HT1080 (cell line): ENCODE measurements at places on chromosomes 5 and 9. TPM values are rescaled to one million over a fixed set of nuclear protein-coding genes. Genes with fewer than 3 reads are reported as not detected.
A peak's percentile ranks its signal among the peaks of the same experiment; 100 is the strongest.

Gene DPYSL3
- 50.1 and 54.4 TPM in 2 replicates for total RNA-seq

Gene CAMK2A
- not detected in 2 replicates for total RNA-seq

Gene F2RL2
- 2.8 and 4.1 TPM in 2 replicates for total RNA-seq

Gene STC2
- total RNA-seq: 39.2 and 48.6 TPM in 2 replicates

Gene SPATA6L
- total RNA-seq: 0.92 and 1.0 TPM in 2 replicates

Gene RLN1
- not detected in 2 replicates for total RNA-seq

- DNase-seq: peak; percentile 62
These were observed 61.4 kb upstream of the ADRA1B start for GRCh38 chr5:159854916-159855315.

GRCh38 chr9:135822374-135822755 is 85.0 kb downstream of the CAMSAP1 start:
- no peak for DNase-seq

- no peak for DNase-seq
These were observed 21.6 kb downstream of the TJP2 start for GRCh38 chr9:69195668-69196067.

DNA sequence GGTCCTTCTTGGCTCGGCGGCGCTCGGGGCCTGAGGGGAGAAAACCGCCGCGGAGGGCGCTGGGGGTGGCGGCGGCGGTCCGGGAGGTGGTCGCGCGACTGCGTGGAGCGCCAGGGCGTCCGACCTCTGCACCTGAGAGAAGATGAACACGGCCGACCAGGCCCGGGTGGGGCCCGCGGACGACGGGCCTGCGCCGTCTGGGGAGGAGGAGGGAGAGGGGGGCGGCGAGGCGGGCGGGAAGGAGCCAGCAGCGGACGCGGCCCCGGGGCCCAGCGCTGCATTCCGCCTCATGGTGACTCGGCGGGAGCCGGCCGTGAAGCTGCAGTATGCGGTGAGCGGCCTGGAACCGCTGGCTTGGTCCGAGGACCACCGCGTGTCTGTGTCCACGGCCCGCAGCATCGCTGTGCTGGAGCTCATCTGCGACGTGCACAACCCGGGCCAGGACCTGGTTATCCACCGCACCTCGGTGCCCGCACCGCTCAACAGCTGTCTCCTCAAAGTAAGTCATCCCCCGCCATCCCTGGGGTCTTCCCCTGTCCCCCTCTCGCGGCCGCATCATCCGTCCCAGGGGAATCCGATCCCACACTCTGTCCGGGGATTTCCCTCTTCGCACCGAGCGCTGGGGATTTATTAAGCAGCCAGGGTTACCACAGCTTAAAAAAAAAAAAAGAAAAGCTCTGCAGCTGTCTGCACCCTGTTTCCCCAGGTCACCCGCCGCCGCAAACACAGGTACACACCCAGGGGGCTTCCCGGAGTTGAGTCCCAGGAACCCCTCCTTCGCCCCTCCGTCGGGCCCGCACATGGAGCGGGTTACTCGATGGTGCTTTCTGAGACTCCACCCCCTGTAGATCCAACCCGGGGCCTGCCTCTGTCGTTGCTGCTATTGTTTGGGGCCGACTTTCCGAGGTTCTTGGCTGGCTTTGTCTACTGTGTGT is at the start of gene GTF3C4:
TSS of gene GTF3C4 (plus strand) at position 8 of the 935 bp plus-strand sequence. CDS start at position 143, 135 bp downstream.
- peak; percentile 17 for DNase-seq

GRCh38 chr5:159424123-159424522 is 93.8 kb upstream of the IL12B start:
- DNase-seq: no peak

GRCh38 chr5:58999804-59000203 is 416.9 kb downstream of the RAB3C start:
- DNase-seq: peak; percentile 5

GRCh38 chr5:7146886-7147285 is 249.1 kb upstream of the ADCY2 start:
- no peak for DNase-seq

DNA sequence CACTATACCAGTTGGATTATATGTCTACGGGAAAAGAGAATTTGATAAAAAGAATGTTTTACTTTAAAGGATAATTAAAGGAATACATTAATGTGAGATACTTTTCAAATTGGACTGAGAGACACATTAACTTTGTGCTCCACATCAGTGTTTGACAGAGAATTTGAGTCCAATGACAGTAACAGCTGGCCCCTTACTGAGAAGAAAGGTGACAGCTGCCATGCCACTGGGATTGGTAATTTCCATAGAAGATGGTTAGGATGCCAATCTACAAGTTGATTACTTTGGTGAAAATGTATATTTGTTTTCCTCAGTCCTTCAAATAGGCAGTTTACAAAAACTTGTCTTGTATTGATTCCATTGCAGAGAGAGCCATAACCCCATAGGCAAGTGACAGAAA is 578.4 kb downstream of the SLCO4C1 start:
- DNase-seq: no peak

DNA sequence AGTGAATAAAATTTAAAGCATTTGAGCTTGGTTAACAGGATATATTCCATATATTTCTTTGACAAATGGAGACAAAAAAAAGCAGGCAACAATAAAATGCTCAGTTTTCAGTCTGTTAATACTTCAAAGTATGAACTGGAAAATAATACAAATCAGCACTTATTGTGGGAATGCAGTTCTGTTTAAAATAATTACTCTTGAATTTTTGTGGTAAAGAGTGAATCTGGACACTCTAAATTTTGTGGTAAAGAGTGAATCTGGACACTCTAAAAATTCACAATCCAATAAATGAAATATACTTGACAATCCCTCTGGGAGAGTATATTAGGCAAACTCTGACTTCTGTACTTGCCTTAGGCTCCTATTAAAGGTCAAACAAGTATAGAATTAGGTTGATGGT is 141.9 kb upstream of the RASA1 start:
- no peak for DNase-seq

DNA sequence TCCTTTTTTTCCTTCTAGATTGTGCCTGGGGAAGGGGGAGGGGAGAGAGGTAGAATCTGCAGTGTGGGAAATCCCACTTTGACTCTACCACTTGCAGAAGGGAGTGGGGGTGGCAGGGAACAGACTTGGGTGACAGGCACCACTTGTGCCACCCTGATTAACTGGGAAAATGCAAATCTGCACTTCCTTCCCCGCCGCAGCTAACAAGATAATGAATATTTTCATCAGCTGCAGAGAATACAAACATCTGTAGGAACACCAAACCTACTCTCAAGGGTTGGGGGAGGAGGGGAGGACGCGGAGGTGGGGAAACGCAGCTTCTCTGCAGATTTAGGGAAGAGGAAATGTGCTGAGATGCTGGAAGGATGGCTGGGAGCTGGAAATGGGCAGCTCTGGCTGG is 73.5 kb downstream of the TRIM32 start:
- DNase-seq: no peak

- peak; percentile 10 for DNase-seq
These were observed 139.6 kb downstream of the CMYA5 start for GRCh38 chr5:79829260-79829659.

- DNase-seq: no peak
These were observed 230.9 kb upstream of the KLF4 start for GRCh38 chr9:107720501-107720900.

DNA sequence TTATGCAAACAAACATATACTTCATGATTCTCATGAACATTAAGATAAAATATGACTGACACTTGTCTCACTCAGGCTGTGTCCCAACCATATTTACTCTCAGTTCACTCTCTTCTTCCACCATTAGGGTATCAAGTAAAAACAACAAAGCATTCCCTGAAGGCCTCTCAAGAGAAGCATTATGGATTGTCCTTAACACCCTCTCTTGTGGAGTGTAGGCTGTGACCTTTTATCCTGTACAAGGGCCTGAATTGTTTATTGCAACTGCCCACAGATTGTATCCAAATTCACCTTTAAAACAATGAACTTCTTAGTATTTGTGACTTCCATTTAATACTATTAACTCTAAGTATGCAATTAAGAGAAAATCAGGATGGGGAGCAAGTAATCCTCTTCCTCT is 78.1 kb downstream of the RICTOR start:
- DNase-seq: no peak

DNA sequence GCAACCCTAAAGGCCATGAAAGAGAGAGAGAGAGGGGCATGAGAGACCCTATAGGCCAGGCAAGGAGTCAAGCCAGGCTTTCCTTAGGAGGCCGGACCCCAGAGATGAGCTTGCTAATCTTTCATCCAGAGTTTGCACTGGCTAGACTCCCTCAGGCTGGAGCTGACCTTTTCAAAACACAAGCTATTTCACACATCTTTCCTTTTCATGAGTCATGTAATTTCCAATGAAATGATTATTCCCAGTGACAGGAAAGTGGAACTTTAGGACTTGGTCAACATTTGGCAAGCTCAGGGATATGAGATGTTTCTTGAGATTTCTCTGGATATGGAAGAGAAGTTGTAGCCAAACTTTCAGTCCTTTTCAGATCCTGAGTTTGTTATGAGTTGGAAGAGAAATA is 117.7 kb downstream of the TARS1 start:
- DNase-seq: no peak

- no peak for DNase-seq
These were observed 20.0 kb downstream of the ANKRD33B start for GRCh38 chr5:10583663-10584572.

DNA sequence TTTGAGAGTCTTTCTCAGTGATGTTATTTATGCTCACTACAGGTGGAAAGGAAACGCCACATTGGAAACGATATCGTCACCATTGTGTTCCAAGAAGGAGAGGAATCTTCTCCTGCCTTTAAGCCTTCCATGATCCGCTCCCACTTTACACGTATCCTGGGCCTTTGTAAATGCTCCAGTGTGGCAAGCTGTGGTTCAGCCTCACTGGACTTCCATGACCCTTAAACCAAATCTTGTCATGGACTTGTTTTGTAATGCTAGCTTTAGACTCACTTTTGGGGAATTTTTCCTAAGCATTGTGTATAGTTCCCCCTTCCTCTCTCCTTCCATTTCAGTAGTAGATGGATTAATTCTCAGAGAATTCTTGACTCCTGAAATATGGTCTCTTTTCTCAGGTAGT is 60.9 kb upstream of the SLC2A8 start:
- DNase-seq: no peak

DNA sequence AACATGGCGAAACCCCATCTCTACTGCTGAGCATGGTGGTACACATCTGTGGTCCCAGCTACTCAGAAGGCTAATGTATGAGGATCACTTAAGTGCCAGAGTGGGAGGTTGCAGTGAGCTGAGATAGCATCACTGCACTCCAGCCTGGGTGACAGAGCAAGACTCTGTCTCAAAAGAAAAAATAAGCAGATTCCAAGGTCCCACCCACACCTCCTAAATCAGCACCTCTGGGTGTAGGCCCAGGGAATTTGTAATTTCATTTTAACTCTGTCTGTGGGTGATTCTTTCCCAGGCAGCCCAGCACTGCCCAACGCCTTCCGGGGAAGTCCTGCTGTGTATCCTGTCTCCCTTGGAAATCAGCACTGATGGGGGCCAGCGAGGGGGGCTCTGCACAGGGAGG is 12.5 kb downstream of the CAMK2A start:
- DNase-seq: no peak

DNA sequence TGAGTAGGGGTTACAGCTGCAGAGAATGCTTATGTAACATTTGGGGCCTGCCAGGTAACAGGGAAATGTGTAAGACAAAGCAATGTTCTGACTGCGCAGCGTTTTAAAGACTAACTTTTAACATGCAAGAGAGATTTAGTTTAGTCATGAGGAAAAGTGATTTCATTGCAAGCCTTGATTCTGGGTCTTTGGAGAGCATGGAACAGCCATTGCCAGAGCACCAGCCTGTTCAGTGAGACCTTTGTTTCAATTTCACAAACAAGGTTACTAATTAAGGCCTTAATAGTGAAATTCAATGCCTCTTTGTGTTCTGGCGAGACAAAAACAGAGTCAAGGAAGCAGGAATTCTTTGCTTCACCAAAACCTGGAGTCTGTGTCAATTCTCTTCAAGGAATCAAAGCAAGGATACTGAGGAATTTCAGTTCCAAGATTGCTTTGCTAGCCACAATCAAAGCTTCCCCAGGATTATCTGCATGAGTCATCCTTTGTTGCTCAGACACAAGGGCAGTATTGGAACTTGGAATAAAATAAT is 14.4 kb downstream of the CKMT2 start:
- DNase-seq: peak; percentile 69

GRCh38 chr9:14175778-14176177 is 138.2 kb downstream of the NFIB start:
- DNase-seq: no peak

DNA sequence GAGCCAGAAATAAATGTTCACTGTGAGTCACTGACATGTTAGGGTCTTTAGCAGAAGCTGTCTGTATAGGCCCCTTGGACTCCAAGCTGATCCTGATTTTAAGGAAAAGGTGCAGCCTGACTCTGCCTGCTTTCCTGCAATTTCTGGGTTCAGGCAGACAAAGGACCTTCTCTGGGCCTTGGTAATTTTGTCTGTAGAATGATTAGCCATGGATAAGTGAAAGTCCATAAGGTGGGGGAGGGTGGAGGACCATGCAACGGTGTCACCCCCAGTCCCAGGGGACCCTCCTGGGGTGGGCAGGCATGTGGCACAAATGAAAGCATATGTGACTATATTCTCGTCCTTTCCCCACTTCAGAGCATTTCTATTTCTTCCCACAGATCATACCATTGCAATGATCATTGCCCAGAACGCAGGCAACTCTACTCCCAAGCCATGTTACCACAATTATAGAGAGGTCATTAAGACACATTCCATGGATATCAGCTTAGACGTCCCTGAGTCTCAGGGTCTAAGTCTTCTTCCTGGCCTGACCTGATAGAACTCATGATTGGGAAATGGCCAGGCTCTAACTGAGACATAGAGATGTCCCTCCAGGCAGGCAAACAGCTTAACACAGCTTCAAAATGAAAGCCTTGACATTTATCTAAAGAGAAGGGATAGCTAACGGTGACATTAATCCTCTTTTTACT is 157.9 kb upstream of the ALDH1B1 start:
- DNase-seq: no peak

GRCh38 chr9:121783111-121783510 is 131.7 kb downstream of the DAB2IP start:
- DNase-seq: no peak

DNA sequence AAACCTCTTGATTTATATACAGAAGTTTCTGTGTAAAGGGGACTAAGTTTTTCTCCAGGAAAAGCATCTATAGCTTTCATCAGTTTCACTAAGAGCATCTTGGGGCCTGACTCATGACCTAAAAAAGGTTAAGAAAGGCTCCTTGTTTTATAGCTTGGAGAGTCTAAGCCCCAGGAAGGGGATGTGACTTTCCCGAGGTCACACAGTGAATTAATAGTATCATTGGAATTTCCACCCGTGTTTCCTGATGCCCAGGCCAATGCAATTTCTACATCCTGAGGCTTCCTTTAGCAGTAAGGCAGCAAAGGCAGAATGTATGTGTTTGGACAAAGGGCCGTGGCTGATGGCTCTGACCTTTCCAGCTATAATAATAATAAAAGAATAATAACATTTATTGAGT is 8.6 kb downstream of the MORN5 start:
- peak; percentile 38 for DNase-seq

- DNase-seq: peak; percentile 69
These were observed 9.4 kb upstream of the RPS14 start for GRCh38 chr5:150458802-150459557.

DNA sequence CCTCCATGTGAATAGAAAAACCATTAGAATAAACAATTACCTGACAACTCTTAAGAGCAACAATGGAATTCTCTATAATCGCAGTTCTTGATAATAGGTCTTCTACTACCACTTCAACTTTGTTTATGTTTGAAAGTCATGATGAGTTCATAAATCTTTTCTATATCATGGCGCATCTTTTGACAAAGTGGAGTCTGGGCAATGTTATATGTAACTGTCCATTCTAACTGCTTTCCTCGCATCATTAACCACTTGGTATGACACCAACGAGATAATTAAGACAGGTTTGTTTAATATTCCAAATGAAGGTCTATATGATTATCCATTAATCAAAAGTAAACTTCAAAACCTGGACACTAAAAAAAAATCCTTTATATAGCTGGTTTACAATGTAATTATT is 272.0 kb downstream of the DENND1A start:
- DNase-seq: no peak
